Hypothalamus (tissue), 51 donors: ENCODE measurements at places on chromosomes 16 and 17.

GRCh38 chr16:1163567-1164055 lies 10.7 kb downstream of the CACNA1H start:
- DNase-seq, result peak; percentile 9

- DNase-seq, result peak; percentile 50
Measured at GRCh38 chr16:8867216-8867931, 1.4 kb downstream of the CARHSP1 start.

DNA sequence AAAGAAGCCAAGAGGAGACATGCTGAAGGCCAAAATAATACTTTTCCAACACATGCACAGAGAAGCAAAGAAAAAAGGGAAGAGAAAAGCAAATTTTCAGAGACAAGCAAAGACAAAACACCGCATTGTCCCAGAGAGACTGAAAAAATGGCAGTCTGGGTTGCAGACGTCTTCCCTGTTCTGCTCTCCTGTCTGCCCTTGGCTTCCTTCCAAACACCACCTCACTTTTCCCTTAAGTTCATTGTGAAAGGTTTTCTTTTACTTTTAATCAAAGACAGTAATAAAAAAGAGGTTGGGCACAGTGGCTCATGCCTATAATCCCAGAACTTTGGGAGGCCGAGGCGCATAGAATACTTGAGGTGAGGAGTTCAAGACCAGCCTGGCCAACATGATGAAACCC lies 21.2 kb upstream of the VAT1L start:
- DNase-seq, result no peak

DNA sequence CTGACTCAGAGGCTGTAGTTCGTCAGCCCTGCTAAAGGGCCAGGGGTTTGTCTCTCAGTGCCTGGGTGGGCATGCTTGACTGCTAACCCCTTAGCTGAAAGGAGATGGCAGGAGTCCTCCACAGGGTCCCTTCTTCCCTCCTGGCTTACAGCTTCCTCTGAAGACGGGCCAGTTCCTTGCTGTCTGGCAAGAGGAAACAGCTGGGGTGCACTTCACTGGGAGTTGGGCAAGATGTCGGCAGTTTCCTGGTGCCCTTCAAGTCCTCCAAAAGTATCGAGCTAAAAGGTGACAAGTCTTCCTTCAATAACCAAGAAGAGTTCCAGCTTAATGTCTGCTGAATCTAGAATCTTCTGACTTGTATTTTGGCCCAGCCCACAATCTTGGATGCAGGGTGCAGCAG lies 23.4 kb downstream of the NUP85 start:
- DNase-seq, result no peak

DNA sequence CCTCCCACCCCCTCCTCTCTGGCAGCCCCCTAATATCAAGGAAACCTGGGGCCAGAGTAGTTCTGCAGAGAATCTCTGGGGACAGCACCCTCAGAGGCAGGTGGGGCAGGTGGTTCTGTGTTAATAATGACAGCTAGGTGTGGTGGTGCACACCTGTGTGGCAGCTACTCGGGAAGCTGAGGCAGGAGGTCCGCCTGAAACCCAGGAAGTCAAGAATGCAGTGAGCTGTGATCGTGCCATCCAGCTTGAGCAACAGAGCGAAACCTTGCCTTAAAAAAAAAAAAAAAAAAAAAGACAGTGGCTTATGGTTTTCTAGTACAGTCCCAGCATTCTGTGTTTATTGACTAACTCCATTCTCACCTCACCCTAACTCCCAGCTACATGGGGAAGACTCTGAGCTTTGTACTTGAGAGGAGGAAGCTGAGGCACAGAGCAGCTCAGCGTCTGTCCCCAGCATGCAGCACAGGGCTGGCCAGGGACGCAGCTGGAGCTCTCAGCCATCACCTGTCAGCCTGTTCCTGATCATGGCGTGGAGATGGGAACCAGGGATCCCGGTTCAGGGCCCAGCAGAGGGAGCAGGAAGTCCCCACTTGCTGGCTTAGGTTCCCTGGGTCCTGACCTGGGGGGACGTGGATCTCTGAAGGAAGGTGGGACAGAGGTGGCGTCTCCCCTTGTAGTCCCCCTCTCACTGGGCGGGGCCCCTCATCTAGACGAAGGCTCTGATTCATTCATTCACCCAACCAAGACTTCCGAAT lies 6.1 kb downstream of the DBNDD1 start:
- DNase-seq, result no peak

DNA sequence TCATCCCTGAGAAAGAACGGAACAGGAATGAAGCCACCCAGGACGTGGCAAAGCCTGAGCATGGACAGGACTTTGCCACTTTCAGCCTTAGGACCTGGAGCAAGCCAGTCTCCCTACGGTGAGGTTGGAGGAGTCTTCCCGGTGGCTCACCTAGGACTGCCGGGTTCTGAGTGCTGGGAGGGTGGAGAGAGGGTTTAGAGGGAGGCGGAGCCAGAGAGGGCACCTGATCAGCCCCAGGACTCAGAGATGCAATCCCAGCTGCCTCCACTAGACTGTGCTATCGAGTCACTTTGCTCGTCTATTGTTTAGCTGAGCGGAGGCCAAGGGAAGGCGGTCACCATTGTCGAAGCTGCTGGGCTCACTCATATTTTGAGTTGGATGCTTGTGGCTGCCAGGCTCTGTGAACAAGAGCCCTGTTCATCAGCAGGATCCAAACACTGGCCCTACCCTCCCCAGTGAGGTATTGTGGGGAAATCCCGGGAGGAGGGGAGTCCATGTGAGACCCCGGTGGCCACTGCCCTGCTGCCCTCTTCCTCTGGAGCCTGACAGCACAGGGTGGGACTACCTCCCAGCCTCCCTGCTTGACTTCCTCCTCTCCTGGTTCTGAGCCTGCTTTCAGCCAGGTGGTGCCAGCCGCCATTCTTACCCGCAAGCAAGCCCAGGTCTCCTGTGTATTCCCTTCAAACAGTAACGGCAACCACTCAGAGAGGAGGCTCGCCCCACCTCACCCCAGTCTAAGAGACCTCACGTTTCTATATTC lies 7.0 kb downstream of the KRT14 start:
- peak; percentile 3 for DNase-seq

- DNase-seq, result no peak
Measured at GRCh38 chr17:36597866-36598777, 3.3 kb upstream of the MRM1 start.

- DNase-seq, result no peak
Measured at GRCh38 chr17:32962320-32962711, 29.3 kb upstream of the SPACA3 start.

DNA sequence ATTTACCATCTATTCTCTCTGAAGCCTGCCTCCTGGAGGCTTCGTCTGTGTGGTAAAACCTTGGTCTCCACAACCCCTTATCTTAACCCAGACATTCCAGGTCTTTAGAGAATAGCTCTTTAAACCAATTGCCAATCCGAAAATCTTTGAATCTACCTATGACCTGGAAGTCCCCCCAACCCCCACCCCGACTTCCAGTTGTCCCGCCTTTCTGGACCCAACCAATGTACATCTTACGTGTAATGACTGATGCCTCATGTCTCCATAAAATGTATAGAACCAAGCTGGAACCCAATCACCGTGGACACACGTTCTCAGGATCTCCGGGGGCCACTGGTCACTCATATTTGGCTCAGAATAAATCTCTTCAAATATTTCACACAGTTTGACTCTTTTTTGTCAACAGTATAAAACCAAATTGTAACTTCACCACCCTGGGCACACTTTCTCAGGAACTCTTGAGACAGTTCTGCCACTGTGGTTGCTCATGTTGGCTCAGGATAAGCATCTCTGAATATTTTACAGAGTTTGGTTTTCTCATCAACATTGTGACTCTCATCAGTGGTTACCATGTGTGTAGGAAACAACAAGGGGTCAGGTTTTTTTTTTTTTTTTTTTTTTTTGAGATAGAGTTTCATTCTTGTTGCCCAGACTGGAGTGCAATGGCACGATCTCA lies 18.1 kb upstream of the DNAH17 start:
- DNase-seq, result no peak

- no peak for DNase-seq
Measured at GRCh38 chr16:67278773-67279295, 498 bp upstream of the PLEKHG4 start.

GRCh38 chr16:53041320-53042051 lies 11.2 kb downstream of the CHD9NB start:
- no peak for DNase-seq

DNA sequence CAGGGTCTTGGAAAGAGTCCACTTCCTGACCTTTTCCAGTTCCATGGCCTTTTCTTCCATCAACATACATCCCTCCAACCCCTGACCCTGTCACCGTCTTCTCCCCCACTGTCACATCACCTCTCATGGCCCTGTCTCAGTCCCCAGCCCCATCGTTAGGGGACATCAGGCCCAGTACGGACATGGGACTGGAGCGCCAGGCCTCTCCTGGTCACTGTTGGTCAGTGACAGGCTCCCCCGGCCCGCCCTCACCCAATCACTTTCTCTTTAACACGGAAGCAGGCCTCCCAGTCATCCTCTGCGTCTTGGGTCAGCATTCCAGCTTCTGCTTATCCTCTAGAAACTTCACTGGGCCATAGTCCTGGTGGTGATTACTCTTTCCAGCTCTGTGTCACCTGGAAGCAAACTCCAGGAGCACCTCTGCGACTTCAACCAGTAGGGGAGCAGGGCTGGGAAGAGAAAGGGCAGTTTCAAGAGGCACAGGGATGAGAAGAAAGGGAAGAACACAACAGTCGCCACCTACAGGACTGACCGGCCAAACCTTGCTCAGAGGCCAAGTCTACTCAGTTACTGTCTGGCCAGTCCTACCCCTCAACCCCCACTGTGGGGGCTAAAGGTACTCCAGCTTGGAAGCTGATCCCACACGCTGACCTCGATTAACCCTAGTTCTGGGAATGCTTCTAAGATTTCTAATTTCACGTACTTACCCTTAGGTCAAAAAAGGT lies 15.9 kb upstream of the ICAM2 start:
- no peak for DNase-seq

DNA sequence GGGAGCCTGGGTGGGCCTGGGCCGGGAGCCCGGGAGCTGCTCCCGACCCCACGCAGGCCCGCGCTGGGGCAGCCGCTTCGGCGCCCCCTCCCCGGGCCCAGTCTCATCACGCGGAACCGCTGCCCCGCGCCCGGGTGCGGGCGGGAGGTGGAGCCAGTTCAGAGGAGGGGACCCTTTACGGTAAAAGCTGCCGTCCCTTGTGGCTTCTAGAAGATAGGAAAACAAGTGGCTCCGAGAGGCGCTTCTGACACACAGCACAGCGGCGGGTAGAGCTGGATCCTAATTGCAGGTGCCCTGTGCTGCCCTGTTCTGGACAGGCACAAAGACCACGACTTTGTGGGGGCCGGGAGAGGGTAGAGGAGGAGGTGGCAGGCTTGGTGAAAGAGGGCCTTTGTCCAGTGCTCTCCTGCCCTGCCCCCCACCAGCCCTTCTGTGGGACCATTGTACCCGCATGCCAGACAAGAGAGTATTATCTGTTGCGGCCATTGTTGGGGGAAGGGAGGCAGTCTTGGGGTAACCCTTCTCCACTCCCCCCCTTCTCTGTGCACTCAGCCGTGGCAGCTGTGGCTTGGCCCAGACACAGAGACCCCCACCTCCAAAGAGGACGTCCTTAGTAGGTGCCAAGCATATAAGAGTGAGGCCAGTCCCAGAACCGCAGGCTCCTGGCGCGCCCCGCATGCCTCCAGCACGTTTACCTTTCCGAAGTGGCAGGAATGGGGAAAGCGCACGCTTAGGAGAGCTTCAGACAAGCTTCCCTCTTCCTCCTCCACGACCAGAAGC lies 736 bp downstream of the CNP start:
- DNase-seq, result peak; percentile 59

- DNase-seq, result no peak
Measured at GRCh38 chr16:82900559-82900958, 273.8 kb downstream of the CDH13 start.

- DNase-seq, result no peak
Measured at GRCh38 chr17:79420318-79421243, 190.3 kb downstream of the RBFOX3 start.

DNA sequence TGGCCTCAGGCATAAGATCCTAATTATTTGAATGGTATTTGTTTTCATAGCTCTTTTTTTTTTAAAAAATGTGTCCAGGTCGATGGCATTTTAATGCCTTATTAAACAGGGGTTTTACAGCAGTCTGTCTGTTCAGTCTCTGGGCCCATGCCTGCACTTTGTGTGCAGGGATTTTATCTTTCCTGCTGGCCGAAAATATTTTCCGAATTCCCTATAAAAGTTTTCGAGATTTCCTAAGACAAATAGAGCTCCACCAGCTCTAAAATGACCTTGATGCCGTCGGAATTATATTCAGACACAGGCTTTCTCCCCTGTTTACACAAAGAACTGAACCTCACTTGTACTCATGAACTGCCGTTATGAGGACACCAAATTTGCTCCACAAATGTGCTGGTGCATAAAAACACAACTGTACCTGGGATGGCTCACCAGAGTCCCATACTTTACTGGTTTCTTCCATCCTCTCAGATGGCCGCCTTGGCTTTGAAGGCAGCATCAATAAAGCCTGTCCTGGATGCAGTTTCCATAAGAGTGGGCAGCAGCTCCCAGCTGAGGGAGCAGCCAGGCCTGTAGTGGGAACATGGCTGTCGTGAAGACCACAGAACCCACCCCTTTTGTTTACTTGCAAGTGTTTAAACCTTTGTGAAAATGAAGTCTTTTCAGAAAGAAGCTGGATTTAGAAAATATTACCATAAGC lies 44.9 kb downstream of the TBX4 start:
- no peak for DNase-seq

- DNase-seq, result no peak
Measured at GRCh38 chr17:20930081-20930760, 112.6 kb downstream of the USP22 start.

GRCh38 chr17:49851387-49852291 lies 3.8 kb upstream of the TAC4 start:
- DNase-seq, result peak; percentile 58

DNA sequence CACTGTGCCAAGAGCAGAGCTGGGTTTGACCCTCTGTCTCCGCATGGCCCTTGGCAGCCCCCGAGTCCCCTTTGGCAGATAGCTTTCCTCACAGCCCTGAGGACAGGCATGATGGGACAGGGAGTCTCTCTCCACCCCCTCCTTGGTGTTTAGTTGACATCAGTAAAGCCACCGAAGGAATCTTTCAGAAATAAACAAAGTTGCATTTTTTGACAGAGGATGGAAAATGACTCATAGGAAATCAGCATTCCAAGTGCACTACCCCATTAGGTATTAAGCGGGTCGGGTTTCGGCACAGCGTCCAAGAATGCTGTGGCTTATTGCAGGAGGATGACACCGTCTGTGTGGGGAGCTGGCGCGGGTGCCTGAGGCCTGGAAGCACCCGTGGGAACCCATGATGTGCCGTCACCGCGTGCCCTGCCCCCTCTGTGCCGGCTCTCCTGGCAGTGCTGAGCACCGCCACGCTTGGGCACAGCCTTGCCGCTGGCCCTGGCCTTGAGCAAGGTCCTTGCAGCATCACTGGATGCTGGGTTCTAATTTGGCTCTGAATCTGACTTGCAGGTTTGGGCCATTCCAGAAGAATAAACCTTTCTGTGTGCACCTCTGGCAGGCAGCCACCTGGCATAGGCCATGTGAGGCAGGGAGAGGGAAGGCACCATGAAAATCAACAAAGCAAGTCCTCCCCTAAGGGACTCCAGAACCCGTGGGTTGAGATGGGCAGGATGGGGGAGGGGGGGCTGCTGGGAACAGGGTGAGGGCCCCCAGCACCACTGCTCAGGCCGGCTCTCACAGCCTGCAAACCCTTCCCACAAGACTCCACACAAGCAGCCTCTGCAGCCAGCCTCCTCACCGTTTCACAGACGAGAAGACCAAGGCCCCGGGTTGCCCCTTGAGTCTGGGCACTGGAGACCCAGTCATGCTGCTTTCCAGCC lies 50.5 kb upstream of the ZNF469 start:
- DNase-seq, result peak; percentile 14

GRCh38 chr17:81237591-81238489 lies 1.0 kb downstream of the TEPSIN start:
- no peak for DNase-seq

- no peak for DNase-seq
Measured at GRCh38 chr16:82715160-82715559, 88.4 kb downstream of the CDH13 start.

- DNase-seq, result no peak
Measured at GRCh38 chr16:85379041-85380001, 233.8 kb upstream of the GSE1 start.
